ENCODE measurements at places on chromosomes 13 and 19.

DNA sequence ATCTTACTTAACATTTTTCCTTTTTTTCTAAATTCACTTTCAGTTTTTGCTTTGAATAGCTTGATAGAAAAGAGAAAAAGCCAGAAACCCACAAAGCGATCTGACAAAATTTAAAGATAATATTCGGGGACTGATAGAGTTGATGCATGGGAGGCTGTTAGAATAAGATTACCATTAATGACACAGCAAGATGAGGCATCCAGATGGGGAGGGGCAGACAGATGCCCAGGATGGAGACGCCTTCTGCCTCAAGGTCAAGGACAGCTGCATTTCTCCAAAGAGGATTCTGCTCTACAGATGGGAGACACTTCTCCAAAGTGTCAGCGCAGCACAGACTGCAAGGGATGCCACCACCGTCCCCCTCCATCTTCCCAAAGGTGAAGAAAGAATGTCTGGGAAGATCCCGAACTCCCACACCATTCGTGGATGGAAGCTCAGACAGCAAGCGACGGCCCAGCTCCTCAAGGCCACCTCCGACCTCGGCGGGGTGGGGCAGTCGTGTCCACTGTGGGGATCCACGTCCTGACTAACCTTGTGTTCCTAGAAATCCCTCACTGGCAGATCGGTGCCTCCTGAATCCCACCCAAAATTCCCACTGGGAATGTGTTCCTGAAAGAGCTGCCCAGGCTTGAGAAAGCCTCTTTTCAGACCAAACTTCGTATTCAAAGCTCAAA lies 32.9 kb downstream of the NAXD start:
- DNase-seq = no peak

GRCh38 chr13:66951426-66951825 lies 278.7 kb downstream of the PCDH9 start:
- no peak for DNase-seq

DNA sequence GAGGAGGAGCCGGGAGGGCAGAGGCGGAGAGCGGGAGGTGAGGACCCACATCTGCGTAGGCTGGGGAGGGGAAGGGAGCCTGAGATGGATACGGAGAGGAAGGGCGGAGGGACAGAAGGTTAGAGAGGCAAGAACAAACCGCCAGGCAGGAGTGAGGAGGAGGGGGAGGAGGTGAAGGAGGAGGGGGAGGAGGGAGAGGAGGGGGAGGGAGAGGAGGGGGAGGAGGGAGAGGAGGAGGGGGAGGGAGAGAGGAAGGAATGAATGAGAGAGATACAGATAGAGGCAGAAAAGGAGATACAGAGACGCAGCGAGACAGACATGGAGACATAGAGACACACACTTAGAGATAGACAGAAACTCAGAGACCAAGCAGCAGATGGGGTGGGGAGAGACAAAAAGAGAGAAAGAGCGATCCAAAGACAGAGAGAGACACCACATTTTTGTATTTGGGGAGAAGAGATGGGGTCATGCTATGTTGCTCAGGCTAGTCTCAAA lies 782 bp upstream of the CA11 start:
- DNase-seq = no peak

GRCh38 chr13:45141369-45141768 lies 21.1 kb downstream of the GTF2F2 start:
- no peak for DNase-seq

GRCh38 chr19:50739914-50740426 lies 16.8 kb downstream of the CLEC11A start:
- DNase-seq = no peak

DNA sequence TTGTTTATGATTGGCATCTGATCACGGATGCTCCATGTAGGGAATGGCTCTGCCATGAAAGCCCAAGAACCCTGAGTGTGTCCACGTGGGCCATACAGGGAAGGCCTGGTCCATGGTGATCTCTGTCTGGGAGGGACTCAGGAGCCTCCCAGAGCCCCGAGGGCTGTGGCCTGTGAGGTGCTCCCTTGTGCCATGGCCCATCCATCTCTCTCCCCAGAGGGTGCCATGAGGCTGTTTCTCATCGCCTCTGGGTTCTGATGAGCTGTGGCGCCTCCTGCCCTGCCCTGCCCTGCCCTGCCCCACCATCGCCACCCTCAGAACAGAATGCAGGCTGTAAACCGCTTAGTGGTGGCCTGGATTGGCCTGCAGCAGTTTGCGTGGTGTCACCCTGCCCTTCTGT lies 83.1 kb downstream of the ATP11A start:
- DNase-seq = no peak

DNA sequence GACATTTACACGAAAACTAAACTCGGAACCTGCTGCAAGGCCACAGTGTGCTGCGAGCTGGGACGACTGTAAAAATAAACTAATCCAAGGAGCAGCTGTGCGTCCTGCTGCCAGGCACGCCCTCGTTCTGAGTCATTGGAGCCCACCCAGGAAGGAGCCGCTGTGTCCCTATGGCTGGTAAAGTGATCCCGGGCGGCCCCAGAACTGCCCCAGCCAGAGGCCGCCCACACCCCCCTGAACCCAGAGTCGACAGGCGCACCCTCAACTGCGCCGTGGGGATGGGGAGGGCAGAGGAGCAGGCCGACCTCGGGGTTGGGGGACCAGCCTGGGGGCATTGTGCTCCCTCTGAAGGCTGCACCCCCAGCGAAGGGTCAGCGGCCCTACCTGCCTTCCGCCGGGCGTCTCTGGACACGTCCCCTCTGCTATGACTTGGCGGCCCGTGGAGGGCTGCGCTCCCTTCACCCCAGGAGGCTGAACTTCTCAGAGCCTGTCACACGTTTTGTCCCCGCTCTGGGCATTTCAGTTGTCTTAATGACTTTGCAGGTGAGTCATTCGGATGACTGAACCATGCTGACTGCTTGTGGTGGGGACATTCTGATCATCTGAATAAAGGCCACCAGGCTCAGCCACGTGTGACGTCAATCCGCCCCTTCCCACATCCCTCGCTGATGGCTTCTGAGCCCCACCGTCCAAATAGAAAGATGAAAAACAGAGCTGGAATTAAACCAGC lies 42.7 kb downstream of the ADPRHL1 start:
- DNase-seq = no peak

GRCh38 chr19:9323557-9323918 lies 441 bp upstream of the ZNF559 start:
- peak; percentile 76 for DNase-seq

- no peak for DNase-seq
Measured at GRCh38 chr13:51769455-51770127, 34.4 kb downstream of the DHRS12 start.

- no peak for DNase-seq
Measured at GRCh38 chr19:42113641-42114348, 18.5 kb downstream of the POU2F2 start.

GRCh38 chr19:13906521-13906904 lies 512 bp downstream of the CC2D1A start:
- DNase-seq = peak; percentile 39

- DNase-seq = peak; percentile 54
Measured at GRCh38 chr19:3849092-3849491, 19.7 kb downstream of the ZFR2 start.

DNA sequence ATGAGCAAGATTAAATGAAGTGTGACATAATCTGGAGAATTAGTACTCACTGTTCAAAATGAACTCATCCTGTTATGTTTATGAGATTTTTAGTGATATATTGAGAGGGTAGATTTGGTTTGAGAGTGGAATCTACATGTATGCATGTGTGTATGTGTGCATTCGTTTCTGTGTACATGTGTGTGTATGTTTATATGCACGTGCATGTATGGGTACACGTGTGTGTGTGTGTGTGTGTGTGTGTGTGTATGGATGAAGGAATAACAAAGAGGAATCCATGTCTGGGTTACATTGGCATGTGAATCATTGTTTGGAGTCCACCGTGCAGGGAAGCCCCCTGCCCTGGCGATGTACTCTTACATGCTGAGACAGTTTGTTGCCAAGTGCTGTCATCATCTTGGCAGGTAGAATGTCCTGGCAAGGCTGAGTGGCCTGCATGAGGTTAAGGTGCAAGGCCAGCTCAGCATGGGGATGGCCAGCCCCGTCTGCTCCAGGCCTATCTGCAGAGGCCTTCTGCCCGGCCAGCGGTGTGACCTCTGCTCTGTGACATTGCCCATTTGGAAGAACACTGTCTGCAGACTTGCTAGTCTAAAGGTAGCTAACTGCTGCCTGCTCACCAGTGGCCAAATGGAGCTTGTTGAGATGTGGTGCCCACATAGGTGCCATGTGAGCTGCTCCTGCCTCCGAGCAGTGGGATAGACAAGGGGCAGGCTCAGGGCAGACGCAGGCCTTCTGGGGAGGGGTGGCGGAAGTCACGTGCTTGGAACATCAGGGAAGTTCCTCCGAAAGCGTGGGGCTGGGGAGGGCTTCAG lies 222.3 kb downstream of the TEX29 start:
- no peak for DNase-seq

DNA sequence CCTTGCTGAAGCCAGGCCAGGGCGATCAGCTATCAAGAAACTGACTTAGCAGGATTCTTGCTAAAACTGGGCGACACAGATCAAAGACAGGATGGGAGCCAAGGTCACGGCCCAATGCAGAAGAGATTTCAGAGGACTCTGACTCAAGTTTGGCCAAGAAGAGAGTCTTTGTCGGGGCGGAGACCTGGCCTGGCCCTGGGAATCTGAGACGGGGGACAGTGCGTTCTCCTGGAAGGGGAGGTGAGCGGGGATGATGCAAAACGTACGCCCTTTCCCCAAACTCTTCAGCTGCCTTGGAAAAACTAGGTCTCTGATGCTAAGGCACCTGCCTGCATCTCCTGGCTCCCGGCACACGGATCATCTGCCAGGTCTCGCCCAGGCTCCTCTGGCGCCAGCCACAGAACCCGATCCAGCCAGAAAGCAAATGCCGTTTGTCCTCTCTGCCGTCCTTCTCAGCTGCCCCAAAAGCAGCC lies 9.8 kb downstream of the MVB12A start:
- no peak for DNase-seq

DNA sequence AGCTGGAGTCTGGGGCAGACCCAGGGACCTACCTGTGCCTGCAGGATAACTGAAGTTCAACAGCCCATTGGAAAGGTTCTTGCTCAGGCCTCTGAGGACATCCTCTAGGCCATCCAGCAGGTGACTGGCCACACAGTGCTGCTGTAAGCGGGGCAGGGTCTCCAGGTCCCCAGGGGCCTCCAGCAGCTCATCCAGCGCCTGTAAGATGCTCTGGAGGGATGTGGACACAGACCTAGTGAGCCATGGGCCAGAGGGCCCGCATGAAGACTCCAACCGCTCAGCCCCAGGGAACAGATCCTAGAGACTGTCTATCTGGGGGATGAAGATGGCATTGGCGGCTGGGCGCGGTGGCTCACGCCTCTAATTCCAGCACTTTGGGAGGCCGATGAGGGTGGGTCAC lies 14.0 kb downstream of the ADGRE2 start:
- DNase-seq = no peak

GRCh38 chr19:5246554-5247155 lies 94.0 kb downstream of the PTPRS start:
- no peak for DNase-seq

DNA sequence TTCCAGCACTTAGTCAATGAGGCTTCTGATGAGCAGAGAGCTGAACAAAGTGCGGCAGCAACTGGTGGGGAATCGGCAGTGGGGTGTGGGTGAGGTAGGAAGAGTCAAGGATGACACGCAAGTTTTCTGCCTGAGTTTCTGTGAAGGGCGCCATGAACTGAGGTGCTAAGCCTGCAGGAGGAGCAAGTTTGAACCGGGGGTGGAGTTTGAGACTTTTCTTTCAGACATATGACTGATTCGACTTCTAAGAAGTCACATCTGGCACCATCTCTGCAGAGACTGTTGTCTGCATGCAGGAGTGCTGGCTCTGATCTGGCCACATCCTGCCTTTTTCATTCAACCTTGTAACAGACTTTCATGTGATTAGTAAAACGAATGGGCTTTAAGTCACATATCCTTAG lies 14.8 kb upstream of the GPI start:
- peak; percentile 80 for DNase-seq

DNA sequence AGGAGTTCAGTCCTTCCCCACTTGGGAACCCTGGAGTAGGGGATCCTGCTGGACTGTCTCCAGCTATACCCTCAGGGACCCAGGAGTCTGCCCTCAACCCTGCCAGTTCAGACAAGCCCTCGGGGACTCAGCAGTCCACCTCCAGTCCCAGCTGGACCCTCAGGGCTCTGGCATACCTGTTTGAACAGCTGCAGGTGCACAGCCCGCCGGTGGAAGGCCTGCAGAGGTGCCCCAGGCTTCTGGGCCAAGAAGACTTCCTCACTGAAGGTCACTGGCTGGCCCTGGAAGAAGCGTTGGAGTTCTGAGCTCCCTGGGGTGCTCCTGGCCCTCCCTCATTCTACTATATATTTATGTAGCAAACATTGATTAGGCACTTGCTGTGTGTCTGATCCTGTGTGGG lies 8.6 kb downstream of the CRB3 start:
- DNase-seq = no peak

GRCh38 chr19:54481326-54481930 lies 8.3 kb upstream of the CDC42EP5 start:
- peak; percentile 52 for DNase-seq

DNA sequence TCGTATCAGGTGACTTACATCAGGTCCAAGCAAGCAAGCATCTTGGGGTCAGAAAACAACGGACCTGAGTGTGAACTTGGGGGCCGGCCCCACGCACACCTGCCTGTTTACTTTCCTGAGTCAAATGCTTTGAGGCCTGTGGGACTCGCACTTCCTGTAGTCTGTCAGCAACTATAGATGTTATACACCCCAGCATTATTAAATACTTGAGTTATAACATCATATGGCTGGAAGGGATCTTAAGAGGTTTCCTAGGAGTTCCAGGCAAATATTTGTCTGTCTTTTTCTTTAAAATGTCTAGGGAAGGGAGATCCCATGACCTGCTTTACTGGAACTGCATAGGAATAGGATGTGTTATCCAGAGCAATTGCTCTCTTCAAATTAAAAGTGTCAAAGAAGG lies 280.6 kb downstream of the SHISA2 start:
- no peak for DNase-seq

DNA sequence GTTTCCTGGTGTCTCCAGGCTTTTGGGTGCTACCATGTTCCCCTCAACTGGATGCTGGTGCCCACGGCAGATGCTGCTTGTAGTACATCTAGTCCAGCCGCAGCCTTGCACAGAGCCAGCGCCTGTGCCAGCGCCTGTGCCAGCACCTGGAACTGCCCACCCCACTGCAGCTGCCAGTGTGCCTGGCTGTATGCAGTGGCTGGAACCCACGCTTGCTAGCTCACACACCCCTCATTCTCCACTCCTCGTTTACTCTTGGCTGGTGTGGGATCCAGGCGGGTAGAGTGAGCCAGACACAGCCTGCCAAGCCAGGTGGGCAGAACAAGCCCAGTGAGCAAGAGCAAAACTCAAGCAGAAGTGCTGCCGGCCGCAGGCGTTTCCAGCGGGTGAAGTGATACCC lies 428.6 kb downstream of the SLITRK1 start:
- no peak for DNase-seq

DNA sequence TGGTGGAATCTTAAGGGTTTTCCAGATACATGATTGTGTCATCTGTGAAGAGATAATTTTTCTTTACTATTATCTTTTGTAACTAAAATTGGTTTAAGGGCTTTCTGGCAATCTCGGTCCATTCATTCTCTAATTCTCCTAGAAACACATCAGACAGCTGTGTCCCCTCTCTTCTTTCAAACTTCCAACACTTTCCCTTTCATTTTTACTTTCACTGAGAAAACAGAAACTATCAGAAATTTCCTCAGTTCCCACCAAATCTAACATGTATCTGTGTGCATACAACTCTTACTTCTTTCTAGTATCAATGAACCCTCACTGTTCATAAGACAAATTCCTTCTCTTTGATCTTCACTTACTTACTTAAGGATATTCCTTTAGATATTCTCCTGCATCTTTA lies 40.2 kb downstream of the KCNRG start:
- no peak for DNase-seq

GRCh38 chr13:93724187-93724586 lies 497.6 kb downstream of the GPC6 start:
- DNase-seq = no peak

GRCh38 chr19:9934132-9934950 lies 2.0 kb downstream of the OLFM2 start:
- DNase-seq = peak; percentile 82
